Stimulated activated CD4-positive, alpha-beta T cell treated with anti-CD3 and anti-CD28 coated beads, TNF-alpha, amount 100 ng/mL, for 24 hours (primary cell): ENCODE measurements at places on chromosomes 3 and 15.
A peak's percentile ranks its signal among the peaks of the same experiment; 100 is the strongest.

GRCh38 chr3:188353426-188353825 lies 199.5 kb downstream of the LPP start:
- no peak for DNase-seq

GRCh38 chr3:188407158-188407880 lies 253.4 kb downstream of the LPP start:
- no peak for DNase-seq

DNA sequence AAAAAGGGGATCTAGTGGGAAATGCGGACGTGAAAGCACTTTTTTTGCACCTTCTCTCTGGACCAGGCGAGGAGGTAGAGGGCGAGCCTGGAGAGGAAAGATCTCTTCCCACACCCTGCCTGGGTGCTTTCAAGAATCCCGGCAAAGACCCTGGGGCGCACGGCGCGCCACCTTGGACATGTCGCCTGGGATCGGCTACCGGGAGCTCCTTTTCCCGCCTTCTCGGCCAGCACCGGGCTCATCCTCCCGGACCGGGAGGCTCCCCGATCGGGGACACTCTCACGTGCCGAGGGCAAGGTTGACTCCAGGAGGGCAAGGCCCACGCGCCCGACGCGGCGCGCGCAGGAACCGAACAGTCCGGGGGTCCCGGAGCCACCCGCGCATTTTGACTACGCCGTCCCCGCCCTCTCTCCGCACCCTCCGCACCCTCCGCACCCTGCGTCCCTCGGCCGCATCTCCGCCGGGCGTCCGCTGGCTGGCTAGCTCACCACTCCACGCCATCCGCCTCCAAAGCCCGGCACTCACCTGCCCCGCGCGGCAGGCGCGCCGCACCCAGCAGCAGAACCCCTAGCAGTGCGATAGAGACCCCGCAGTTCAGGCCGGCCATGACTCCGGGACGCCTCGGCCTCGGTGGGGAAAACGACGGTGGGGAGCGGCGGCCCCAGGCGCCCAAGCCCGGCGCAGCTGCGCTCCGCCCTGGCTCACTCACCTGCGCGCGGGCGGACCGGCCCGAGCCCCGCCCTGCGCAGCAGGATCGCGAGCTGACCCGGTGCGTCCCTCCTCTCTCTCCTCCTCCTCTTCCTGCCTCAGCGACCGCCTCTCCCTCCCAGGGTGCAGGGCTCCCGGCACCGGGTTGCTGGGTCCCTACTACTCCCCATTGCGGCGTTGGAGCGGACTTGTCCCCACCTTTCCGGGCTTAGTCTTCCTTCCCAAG lies at the start of gene CDCP1:
CDCP1 (minus strand) TSS at position 698 of the 934 bp plus-strand sequence; CDS start at position 607, 91 bp downstream.
- DNase-seq, result no peak

DNA sequence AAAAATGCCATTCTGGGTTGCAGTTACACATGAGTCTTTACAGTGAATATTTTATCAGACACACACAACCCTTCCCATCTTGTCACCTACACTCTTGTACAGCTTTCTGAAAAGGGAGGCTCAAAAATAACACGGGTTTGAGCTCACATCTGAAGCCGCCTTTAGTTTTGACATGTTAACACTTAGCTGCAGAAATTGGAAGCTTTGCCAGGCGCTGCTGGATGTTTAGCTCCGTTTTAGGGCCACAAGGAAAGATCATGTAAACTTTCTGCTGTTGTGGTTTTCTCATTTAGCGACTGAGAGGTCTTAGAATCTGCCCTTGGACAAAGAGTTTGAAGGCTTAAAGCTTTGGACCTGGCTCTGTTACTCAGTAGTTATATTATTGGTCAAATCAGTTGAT lies 120.1 kb downstream of the OXNAD1 start:
- DNase-seq, result no peak

DNA sequence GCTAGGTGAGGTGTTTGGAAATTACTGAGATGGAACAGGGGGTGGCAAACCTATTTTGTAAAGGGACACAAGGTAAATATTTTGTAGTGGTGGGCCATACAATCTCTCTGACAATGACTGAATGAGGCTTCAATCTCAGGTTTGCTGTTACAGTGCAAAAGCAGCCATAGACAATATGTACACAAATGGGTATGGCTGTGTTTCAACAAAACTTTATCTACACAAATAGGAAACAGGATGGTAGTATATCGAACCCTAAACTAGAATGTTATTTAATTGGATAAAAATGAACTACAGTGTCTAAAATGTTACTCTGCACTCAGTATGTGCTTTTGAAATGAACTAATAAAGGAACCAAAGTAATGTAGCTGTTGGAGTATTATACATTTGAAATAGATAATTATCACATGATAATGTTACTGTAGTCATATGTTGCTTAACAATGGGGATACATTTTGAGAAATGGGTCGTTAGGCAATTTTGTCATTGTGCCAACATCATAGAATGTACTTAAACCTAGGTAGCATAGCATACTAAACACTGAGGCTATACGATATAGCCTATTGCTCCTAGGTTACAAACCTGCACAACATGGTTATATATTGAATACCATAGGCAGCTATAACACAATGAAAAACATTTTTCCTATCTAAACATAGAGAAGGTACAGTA lies 495.2 kb upstream of the TBL1XR1 start:
- no peak for DNase-seq

GRCh38 chr15:65130941-65131340 lies 2.7 kb downstream of the PDCD7 start:
- no peak for DNase-seq

- no peak for DNase-seq
Measured at GRCh38 chr15:99476413-99477222, 89.2 kb upstream of the MEF2A start.

DNA sequence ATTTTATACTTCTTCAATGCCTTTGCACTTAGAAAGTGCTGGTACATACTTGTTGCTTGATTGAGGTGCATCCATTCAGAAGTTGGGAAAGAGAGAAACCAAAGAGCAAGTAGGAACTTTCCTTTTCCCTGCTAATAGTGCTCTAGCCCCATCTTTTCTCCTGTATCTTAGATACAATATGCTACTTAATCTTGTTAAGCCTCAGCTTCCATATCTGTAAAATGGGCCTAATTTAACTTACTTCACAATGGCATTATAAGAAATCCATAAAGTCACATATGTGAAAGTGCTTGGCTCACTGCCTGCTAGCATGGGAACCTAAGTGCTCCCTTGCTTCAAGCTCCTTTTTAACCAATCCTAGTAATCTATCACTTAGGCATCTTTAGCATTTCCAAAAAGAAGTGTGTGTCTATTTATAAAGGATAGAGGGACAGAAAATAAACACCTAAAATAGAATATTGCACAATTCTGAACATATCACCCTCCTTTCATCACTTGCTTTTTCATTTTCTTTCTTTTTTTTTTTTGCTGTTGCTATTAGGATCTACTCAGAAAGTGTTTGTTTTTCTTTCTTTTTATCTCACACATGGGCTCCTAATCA lies 28.1 kb downstream of the KCNAB1 start:
- DNase-seq, result no peak

DNA sequence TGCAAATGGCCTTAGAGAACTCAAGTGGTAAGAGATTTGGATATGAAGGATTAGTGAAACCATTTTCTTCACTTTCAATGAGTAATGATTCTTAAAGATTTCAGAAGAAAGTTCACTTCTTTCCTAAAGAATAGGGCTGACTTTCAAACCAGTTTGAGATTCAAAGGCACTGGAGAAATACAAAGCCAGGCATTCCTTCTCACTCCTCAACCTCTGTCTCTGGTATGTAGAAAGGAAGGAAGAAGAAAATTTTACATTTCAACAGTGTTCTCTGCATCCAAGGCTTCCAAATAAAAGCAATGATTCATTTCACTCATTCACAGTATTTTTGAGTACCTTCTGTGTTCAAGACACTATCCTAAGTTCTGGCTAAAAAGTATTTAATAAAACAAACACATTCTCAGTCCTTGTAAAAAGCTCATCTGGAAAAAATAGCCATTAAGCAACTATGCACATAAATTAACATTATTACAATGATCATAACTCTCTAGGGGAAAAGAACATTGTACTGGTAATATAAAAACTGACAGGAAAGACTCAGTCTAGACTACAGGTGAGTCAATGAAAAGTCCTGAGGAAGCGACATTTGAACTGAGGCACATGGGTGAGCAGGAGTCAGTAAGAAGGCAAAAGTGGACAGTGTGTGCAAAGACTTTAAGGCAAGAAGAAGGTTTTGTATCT lies 79.5 kb downstream of the IMPG2 start:
- DNase-seq, result no peak

GRCh38 chr3:152298393-152299248 lies 29.9 kb downstream of the MBNL1 start:
- peak; percentile 57 for DNase-seq

DNA sequence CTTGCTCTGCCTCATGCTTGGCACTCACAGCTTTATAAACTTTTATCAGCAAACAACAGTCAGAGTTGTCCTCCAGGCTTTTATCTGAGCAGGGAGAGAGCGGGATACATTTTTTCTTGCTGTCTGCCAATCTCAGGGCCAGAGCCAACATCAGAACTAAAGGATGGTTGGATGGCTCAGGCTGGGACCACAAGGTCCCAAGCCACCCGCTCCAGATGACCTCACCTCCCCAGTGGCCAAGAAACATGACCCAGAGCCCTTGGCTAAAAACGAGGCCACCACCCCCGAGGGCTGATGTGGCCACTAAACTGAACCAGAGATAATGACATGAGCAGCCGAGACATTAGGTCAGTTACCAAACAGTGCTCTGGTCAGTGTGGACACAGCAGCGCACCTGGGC lies 18.8 kb upstream of the SPATA12 start:
- DNase-seq, result no peak

DNA sequence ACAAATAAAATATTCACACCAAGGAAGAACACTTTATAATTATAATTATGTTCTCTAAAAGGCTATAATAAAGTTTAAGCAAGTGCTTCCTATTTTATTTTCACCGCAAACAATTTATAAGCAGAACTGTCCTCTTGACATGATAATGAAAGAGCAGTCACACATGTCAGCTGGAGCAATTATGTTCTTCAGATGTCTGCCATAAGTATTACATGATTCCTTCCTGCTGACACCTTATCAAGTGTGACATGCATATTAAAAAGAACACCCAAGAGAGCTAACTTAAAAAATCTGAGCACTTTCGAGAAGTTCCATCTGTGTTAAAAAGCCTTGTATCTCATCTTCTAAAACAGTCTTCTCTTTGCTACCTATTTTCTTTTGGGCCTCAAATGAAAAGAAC lies 249.5 kb downstream of the SQOR start:
- DNase-seq, result no peak

GRCh38 chr3:63968612-63969350 lies 54.5 kb downstream of the PSMD6 start:
- no peak for DNase-seq

DNA sequence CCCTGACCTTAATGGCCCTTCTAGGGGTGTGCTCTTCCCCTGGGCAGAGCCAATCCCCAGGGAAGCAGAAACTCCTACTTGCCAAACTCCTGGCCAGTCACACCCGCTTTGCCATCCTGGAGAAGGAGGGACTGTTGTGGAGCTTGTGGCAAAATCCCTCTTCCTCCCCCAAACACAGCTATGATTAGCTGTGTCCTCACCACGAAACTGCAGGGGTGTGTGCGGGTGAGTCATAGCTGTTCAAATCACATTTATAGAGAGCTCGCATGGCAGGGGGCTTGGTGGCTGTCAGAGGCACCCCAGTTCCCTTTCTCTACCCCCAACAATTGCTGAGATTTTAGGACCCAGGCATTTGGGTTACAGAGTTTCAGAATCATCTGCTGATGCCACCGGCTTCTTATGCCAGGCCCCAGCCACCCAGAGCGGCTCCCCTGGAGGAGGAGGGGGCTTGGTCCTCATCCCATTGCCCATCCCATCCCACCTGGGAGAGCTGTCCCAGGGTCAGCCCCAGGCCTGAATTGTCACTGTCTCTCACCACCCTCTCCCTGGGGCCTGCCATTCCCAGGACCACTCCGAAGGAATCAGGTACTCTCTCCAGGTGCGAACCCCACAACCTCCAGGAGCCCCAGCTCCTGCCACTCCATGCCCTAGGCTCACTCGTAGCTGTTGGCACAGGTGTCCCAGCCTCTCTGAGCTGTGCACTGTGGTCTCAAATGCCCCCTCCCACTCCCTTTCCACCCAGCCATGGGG lies 28.8 kb upstream of the MAGEF1 start:
- no peak for DNase-seq

DNA sequence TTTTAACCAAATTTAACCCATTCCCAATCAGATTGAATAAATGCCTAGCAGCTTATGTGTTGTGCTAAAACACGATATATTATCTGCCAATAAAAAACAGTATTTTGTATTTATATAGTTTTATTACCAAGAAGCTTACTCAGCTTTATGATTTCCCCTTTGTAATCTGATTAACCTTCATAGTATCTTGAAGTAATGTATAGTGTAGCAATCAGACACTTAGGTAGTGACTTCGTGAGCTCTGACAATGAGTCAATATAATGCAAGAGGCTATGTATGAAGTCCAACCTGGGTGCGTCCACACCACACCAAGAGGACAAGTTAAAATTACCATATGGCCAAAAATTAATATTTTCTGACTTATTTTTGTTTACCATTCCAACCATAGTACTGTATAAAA lies 2.1 kb upstream of the CNBP start:
- DNase-seq, result no peak

GRCh38 chr3:47162697-47163168 lies 1.2 kb downstream of the SETD2 start:
- DNase-seq, result no peak

DNA sequence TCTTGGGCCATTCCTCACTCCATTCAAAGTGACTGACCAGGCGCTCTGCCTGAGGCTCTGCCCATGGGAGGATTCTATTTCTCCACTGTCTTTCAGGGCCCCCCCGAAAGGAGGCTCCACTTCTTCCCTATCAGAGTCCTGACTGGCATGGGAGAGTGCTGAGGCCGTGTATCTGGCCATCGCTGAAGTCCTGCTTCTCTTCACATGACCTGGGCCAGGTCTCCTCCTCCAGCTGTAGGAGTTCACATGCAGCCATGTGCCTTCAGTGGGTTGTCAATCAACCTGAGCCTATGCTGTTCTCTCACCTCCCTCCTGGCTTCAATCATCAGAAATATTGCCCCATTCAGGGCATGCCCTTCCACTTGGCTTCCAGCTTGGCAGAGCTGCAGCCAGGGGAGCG lies 12.8 kb upstream of the APBA2 start:
- DNase-seq, result no peak

GRCh38 chr3:114308377-114308776 lies 14.5 kb downstream of the TIGIT start:
- no peak for DNase-seq

- DNase-seq, result no peak
Measured at GRCh38 chr3:13455644-13456043, 24.5 kb upstream of the HDAC11 start.

GRCh38 chr3:178520451-178520850 lies 15.8 kb upstream of the KCNMB2 start:
- DNase-seq, result no peak

DNA sequence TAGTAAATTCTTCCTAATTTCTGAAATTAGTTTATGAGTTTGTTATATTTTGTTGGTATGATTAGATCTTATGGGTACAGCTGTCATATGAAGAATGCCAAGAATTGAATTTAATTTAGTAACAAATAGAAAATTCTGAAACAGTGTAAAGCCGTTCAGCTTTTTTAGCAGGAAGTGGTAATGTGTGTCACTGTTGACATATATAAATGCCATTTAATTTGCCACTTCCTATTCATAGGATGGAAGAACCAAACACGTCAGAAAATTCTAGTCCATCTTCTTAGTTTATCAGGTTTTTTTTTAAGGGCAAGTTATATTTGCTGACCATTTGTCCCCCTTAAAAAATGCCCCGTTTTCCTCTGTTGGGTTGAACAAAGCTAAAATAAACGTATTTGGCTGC lies 43.0 kb downstream of the RAB8B start:
- DNase-seq, result no peak
